ENCODE measurements at places on chromosomes 1 and 21.

DNA sequence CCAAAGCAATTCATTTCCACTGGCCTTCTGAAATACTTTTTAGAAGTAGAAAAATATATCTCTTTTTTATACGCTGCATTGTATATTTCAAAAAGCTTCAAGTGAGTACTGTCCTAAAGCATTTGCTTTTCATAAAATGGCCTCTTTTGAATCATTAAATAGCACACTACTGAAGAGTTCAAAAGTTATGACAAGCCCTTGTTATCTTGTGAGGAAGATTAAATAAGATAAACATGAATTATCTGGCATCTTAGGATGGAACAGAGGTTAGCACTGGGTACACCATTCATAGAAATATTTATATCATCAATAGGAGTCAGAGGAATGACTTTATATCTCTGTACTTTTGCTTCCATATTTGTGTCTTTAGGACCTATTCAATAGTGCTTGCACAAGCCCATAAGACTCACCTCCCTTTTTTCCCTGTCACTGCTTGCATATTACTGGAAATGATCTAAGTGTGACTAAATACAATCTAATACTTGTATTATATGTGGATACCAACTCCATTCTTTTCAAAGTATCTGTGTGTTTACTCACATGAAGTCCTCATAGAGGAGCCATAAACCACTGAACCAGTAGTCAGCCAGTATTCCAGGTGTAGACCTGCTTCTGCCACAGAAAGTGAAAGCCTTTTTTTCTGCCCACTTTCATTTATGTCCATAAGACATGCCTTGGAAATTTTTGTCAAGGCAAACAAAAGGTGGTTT lies 274.2 kb upstream of the C1orf105 start:
- no peak for DNase-seq

GRCh38 chr1:212189352-212189738 lies 95.9 kb upstream of the PPP2R5A start:
- DNase-seq = no peak

DNA sequence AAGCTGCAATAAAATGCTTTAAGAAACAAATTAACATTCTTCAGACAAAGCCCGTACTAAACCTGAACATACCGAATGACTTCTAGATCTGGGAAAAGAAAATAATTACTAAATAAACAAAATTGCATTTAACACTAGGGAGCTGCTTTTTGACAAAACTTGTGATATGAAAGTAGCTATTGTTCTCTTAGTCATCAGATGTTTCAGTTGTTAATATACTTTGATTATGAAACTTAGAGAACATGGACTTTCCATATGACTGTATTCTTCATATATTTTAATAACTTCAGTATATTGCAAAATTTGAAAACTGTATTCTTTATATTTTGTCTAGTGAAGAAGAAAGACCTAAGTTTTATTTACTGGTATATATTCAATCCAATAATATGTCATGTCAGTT lies 1262.1 kb downstream of the NCAM2 start:
- DNase-seq = no peak

DNA sequence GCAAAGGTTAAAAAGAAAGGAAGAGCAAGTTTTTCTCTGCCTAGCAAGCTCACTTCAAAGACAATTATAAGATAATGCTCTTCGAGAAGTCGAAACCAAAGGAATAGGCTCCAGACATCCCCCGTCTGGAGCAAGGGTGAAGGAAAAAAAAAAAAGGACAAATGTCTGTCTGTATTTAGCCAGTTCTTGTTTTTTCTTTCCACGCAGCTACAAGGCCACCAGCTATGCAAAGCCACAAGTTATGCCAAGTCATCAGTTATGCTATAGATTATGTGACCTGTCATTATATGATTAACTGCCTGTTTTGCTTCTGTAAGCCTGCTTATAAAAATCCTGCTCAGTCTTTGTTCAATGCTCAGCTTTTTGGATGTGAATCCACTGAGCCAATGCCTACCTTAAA lies 2.4 kb upstream of the THEM5 start:
- DNase-seq = no peak

DNA sequence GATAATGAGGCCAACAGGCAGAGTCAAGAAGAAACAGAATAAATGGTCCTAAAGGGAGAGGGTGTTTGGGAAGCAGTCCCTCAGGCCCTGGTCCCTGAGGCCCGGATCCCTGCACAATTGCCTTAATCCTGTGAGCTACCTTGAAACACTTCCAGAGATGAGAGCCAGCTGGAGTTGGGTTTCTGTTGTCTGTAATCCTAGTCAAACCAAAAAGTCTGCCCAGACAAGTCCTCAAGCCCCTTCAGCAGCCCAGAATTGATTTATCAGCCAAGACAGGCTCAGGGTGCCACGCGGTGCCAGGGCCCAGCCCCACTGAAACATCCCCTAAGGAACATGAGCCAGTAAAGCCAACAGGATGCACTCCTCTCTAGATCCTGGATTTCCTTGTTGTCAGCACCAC lies 16.4 kb upstream of the CLSTN1 start:
- DNase-seq = no peak

GRCh38 chr21:45461369-45461750 lies 56.4 kb downstream of the COL18A1 start:
- DNase-seq = no peak

DNA sequence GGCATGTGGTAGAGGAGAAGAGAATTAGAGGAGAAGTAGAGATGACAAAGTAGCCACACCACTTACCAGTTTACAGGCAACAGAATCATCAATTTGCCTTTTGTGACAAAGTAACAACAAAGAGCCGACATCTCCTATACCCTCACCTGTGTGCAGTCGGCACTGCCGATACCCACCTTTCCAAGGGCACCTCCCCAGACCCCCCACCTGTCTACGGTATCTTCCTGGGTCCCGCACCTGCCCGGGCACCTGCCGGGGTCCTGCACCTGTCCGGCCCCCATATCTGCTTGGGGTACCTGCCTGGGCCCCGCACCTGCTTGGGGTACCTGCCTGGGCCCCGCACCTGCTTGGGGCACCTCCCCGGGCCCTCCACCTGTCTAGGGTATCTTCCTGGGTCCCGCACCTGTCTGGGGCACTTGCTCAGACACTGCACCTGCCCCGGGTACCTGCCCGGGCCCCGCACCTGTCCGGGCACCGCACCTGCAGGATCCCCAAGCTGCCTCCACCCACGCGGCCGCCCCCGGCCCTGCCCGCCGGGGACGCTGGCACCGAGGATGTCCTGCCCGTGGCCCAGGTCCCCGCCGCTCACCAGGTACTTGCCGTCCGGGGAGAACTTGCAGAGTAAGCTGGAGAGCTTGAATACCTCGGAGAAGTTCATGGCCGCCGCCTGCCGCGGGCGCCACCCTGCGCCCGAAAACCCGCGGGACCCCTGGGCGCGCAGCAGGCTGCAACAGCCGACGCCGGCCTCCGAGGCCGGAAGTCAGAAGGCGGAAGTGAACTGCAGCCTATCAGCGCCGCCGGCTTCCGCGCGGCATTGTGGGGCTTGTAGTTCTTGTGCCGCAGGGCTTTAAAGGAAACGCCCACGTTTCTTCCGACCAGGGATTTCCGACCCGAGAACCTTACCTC lies at the start of gene WRAP73:
Gene WRAP73 (minus strand): TSS at position 762 of the 906 bp plus-strand sequence. CDS start 104 bp downstream, at position 658.
- peak; percentile 91 for DNase-seq

- no peak for DNase-seq
Observed at GRCh38 chr21:45302082-45303061, 14.7 kb upstream of the POFUT2 start.

DNA sequence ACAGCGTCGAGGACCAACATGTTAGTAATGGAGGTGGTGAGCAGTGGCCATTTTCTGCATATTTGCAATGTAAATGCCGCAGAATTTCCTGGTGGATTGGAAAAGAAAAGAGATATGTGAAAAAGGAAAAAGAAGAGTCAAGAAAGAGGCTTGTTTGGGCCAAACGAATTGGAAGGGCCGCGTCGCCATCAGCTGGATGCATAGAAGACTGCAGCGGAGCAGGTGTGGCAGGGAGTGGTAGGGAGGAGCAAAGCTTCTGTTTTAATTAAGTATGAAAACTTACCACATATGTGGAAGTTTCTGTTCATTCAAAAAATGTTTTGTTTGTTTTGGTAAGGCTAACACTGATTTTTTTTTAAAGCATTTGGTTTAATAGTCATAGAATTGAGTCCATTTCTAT lies 690.7 kb downstream of the NCAM2 start:
- peak; percentile 39 for DNase-seq

GRCh38 chr1:18326211-18326897 lies 154.4 kb upstream of the KLHDC7A start:
- no peak for DNase-seq

GRCh38 chr1:51697166-51697565 lies 80.3 kb downstream of the OSBPL9 start:
- DNase-seq = no peak

GRCh38 chr1:100539836-100540536 lies 2.0 kb downstream of the GPR88 start:
- no peak for DNase-seq

- no peak for DNase-seq
Observed at GRCh38 chr1:57724535-57724934, 300.7 kb upstream of the DAB1 start.

DNA sequence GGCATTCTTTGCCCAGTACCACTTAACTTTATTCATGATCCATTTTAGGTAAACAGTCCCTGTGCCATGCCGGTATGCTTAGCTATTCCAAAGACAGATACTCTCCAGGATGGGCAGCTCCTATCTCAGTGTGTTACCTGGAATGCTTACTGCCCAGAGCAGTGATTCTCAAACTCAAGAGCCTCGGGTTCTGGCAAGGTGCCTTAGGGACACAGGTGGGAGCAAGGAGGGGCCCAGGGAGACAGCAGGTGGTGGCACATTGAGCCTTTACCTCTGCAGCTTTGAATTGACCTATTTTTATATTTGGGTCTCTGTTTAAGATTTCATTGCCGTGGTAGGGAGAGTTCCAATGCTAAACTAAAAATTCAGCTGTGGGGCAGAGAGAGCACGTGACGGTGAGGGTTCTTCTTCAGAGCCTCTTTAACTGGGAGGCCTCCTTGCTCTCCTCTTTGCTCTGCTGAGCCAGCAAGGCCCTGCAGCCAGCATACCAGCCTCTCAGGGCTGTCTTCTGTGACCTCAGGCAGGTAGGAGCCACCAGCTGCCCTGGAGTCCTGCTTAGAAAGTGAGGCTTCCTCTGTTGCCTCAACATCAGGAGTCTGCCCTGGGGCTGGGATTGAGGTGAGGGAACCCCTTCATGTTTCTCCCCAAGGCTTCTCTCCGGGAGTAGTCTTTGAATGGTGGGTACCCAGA lies 20.2 kb downstream of the PHGDH start:
- no peak for DNase-seq

DNA sequence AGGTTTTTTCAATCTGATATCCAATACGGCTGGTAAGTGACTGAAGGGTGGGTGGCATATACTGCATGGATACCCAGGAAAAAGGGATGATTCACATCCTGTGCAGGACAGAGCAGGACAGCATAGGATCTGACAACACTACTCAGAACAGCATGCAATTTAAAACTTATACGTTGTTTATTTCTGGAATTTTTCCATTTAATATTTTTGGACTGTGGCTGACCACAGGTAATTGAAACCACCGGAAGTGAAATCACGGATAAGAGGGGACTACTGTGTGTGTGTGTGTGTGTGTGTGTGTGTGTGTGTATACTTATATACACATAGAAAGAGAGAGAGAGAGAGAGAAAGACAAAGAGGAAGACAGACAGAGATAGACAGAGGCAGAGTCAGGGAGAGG lies 23.0 kb downstream of the ERICH3 start:
- no peak for DNase-seq

- no peak for DNase-seq
Observed at GRCh38 chr1:50232336-50232735, 123.6 kb downstream of the ELAVL4 start.

- no peak for DNase-seq
Observed at GRCh38 chr1:163054181-163054591, 15.0 kb upstream of the RGS4 start.

DNA sequence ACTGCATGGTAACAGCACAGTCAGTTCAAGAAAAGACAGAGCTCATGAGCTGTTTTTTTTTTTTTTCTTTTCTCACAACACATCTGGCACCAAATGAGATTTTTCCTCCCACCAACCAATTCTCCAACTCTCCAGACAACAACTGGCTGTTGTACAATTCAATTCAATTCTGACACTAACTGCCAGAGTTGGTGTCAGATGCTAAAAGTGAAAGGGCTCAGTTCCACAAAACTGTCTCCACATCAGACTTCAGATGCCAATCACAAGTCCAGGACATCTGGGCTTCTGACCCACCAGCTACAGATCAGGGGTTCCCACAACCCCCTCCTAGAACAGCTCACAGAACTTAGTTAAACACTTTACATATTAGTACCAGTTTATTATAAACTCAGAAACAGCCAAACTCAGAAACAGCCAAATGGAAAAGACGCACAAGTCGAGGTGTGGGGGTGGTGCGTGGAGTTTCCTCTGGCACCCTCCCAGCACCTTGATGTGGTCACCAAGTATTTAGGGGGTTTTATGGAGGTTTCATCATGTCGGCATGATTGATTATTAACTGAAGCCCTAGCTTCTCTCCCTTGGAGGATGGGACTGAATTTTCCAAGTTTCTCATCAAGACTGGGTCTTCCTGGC lies 39.2 kb upstream of the LRRC8D start:
- DNase-seq = peak; percentile 76

DNA sequence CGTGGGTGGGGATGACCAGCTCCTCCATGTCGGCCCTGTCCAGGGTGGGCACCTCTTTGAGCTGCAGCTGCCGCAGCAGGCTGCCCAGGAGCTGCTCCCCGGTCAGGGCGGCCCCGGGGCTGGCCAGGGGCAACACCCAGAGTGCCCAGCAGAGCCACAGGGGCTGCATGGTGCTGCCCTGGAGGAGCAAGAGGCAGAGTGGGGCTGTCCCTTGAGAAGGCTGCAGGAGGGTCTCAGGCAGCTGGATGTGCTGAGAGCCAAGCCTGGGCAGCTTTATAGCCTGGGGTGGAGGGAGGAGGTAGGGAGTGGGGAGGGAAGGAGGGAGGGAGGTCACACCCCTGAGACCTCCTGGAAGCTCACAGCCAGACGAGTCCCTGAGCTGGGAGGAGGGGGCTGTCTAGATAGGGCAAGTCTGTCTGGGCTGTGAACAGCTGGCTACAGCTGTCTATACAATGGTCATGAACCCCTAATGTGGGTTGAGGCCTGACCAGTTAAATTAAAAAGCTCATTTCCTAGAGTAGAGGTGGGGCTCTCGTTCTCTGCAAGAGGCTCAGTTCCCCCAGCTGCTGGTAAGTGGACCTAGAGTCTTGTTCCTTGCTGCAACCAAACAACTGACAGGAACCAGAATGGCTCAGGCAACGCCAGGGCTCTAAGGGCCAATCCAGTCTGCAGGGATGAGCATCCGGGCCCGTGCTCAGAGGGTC lies at the start of gene LEFTY1:
Gene LEFTY1 (minus strand): TSS at position 249 of the 704 bp plus-strand sequence. CDS start 80 bp downstream, at position 169.
- no peak for DNase-seq

GRCh38 chr1:27007909-27008582 lies 4.6 kb downstream of the TENT5B start:
- DNase-seq = no peak
